ENCODE measurements at places on chromosomes 6 and 20. TPM values are rescaled to one million over a fixed set of nuclear protein-coding genes. Genes with fewer than 3 reads are reported as not detected.

DNA sequence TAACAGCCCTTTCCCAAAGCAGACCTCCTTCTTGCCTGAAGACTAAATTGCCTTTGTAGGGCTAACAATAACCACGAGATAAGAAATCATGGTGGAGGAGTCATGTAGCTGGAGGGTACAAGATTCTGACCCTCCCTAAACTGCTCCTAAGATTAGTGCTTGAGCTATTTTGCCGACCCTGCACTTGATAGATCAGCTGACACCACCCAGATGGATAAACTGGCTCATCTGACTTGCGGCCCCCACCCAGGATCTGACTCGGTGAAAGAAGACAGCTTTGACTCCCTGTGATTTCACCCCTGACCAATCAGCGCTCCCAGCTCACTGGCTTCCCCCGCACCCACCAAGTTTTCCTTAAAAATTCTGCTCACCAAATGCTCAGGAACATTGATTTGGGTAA is 57.6 kb upstream of the UNC93A start:
- H3K36me3 ChIP-seq, result no peaks in the 10 kb centered on the region
- no peaks in the 10 kb centered on the region for H3K4me1 ChIP-seq
- no peaks in the 10 kb centered on the region for H3K27me3 ChIP-seq
- H3K4me3 ChIP-seq, result no peak overlapping the region

- H3K27ac ChIP-seq, result no peak overlapping the region
- no peak for DNase-seq
- H3K36me3 ChIP-seq, result no peaks in the 10 kb centered on the region
- no peaks in the 10 kb centered on the region for H3K27me3 ChIP-seq
- H3K4me1 ChIP-seq, result no peaks in the 10 kb centered on the region
Measured at GRCh38 chr6:92763274-92763584, 656.1 kb downstream of the EPHA7 start.

DNA sequence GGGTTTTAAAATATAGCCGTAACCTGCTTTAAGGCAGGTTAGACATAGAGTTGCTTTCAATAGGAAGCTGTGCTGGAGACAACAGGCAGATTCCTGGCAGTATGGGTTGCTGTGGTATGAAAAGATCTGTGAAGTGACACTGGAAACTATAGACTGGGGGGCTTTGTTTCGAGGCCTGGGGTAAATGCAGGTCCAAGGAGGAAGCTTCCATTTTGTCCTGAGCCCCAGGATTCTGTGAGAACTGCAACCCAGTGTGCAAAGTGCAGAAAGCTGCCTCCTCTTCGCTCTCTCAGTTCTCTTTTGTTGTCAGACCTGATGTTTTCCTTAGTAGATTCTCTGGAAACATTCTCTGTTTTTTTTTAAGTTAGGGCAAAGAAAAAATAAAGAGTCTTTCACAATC is 86.9 kb downstream of the LYRM4 start:
- no peaks in the 10 kb centered on the region for H3K4me1 ChIP-seq
- H3K36me3 ChIP-seq, result no peaks in the 10 kb centered on the region
- no peak overlapping the region for H3K27ac ChIP-seq
- no peak for DNase-seq
- no peaks in the 10 kb centered on the region for H3K27me3 ChIP-seq

The SLC35B2 gene
- total RNA-seq, result 28.0 TPM

The OSBPL2 gene
- 31.6 TPM for total RNA-seq

DNA sequence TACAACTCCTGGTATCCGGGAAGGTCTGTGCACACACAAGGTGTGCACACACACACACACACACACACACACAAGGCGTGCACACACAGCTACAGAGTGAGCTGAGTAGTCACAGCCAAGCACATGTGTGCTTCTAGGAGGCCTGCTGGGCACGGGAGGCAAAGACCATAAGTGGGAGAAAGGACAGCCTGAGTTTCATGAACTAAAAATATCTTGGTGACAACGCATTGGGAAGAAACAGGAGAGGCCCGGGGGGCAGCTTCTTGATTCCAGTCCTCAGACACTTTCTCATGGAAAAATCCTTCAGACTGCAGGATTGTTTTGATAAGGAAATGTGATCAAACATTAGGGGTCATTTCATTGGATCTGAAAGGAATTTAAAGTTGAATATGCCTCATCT is 2.6 kb downstream of the TRAF3IP2 start:
- peak overlapping the region; percentile 92 for H3K27ac ChIP-seq
- H3K4me1 ChIP-seq, result no peaks in the 10 kb centered on the region
- H3K27me3 ChIP-seq, result no peaks in the 10 kb centered on the region
- no peaks in the 10 kb centered on the region for H3K36me3 ChIP-seq
- no peak overlapping the region for H3K4me3 ChIP-seq
- DNase-seq, result no peak

The EEF1A2 gene
- total RNA-seq, result not detected

DNA sequence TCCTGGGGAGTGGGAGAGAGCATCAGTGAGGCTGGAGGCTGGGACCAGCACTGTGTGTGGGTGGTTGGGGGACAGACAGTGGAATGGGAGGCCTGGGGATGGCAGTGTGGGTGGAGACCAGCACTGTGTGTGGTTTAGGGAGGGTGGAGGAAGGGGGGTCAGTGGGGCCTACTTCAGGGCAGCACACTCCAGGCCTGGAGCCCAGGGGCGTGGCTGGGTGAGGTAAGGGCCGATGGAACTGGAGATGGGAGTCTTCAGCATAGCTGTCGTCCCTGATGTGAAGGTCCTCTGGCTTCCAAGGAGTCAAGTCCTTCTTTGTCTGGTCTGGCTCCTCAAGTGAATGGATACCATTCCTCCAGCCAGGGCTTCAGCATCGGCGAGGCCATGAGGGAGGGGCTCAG is 18.6 kb downstream of the KCNK17 start:
- no peak overlapping the region for H3K4me3 ChIP-seq
- no peaks in the 10 kb centered on the region for H3K36me3 ChIP-seq
- H3K4me1 ChIP-seq, result peaks cover 25% of the 10 kb centered on the region

DNA sequence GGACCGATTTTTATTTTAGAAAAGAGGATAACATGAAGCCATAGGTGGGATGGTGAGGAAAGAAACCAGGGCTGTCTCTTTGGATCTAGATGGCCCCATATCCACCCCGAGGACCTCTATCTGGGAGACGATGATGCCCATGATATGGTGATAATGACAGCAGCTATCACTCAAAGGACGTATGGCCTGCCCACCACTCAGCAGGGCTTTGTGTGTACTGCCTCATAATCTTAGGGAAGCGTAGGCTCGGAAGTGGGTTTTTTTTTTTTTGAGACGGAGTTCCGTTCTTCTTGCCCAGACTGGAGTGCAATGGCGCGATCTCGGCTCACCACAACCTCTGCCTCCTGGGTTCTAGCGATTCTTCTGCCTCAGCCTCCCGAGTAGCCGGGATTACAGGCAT is 8.2 kb upstream of the TAF8 start:
- peak overlapping the region; percentile 60 for H3K27ac ChIP-seq
- H3K4me1 ChIP-seq, result peaks cover 45% of the 10 kb centered on the region
- H3K4me3 ChIP-seq, result no peak overlapping the region
- H3K27me3 ChIP-seq, result no peaks in the 10 kb centered on the region
- DNase-seq, result no peak
- no peaks in the 10 kb centered on the region for H3K36me3 ChIP-seq

DNA sequence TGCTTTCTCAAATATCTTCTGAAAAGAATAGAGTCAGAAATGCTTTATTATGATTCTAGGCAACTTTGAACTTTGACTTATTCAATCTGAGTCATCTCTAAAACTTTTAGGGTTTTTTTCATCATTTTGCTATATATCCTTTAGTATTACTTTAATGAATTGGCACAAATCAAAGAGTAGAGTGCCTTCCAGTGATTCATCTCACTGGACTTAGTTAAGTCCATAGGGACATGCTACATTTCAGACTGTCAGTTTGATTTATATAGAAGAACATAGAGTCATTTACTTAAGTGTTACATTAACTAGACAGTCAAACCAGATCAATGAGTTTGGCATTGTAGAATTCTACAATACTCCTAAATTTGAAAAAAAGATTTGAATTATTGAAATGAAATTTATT is 1235.7 kb upstream of the MAP3K7 start:
- no peak overlapping the region for H3K27ac ChIP-seq
- no peaks in the 10 kb centered on the region for H3K36me3 ChIP-seq
- no peaks in the 10 kb centered on the region for H3K4me1 ChIP-seq
- no peak overlapping the region for H3K4me3 ChIP-seq

- H3K27ac ChIP-seq, result no peak overlapping the region
- DNase-seq, result no peak
- no peak overlapping the region for H3K4me3 ChIP-seq
- H3K27me3 ChIP-seq, result no peaks in the 10 kb centered on the region
Measured at GRCh38 chr20:11301699-11302098, 616.0 kb upstream of the BTBD3 start.

- H3K4me3 ChIP-seq, result no peak overlapping the region
- no peak overlapping the region for H3K27ac ChIP-seq
- no peaks in the 10 kb centered on the region for H3K27me3 ChIP-seq
- H3K36me3 ChIP-seq, result no peaks in the 10 kb centered on the region
Measured at GRCh38 chr20:49344975-49345374, 67.1 kb upstream of the ZNFX1 start.

The ENTPD6 gene
- total RNA-seq, result 68.6 TPM

- H3K27me3 ChIP-seq, result no peaks in the 10 kb centered on the region
- DNase-seq, result no peak
- no peak overlapping the region for H3K4me3 ChIP-seq
- peak overlapping the region; percentile 52 for H3K27ac ChIP-seq
- H3K36me3 ChIP-seq, result no peaks in the 10 kb centered on the region
- H3K4me1 ChIP-seq, result peaks cover 3% of the 10 kb centered on the region
Measured at GRCh38 chr6:155980768-155981079, 525.1 kb upstream of the NOX3 start.

- no peaks in the 10 kb centered on the region for H3K27me3 ChIP-seq
- no peak overlapping the region for H3K27ac ChIP-seq
- no peak overlapping the region for H3K4me3 ChIP-seq
- DNase-seq, result no peak
- H3K36me3 ChIP-seq, result no peaks in the 10 kb centered on the region
Measured at GRCh38 chr6:80544976-80545722, 438.7 kb downstream of the BCKDHB start.

DNA sequence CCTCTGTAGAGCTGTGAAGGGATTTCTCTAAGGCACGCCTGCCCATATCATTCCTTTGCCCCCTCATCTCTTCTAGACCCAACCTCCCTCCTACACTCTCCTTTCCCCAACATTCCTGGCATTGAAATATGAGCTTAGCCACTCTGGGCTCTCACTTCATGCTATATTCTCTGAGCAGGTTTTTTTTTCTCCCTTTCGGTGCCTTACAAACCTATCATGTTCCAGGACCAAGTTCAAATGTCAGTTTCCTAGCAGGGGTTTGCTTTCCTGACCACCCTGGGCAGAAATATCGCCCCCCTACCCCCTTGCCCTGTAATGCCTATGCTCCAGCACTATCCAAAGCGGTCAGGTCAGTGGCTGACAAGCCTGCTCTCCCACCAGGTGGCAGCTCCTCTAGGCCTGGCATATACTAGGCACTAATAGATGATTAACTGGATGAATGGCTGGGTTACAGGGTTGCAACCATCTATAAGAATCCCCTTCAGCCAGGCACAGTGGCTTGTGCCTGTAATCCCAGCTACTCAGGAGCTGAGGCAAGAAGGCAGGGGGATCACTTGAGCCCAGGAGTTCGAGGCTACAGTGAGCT is 25.7 kb upstream of the AAR2 start:
- no peak overlapping the region for H3K27ac ChIP-seq
- H3K4me1 ChIP-seq, result no peaks in the 10 kb centered on the region
- no peak for DNase-seq
- no peaks in the 10 kb centered on the region for H3K27me3 ChIP-seq
- no peak overlapping the region for H3K4me3 ChIP-seq

- no peak overlapping the region for H3K27ac ChIP-seq
- DNase-seq, result no peak
- no peaks in the 10 kb centered on the region for H3K36me3 ChIP-seq
- H3K27me3 ChIP-seq, result no peaks in the 10 kb centered on the region
Measured at GRCh38 chr20:1941226-1941625, 46.0 kb downstream of the SIRPA start.

GRCh38 chr20:24987873-24988835 is 4.4 kb downstream of the APMAP start:
- H3K4me1 ChIP-seq, result no peaks in the 10 kb centered on the region
- H3K4me3 ChIP-seq, result no peak overlapping the region
- no peak for DNase-seq
- no peak overlapping the region for H3K27ac ChIP-seq

DNA sequence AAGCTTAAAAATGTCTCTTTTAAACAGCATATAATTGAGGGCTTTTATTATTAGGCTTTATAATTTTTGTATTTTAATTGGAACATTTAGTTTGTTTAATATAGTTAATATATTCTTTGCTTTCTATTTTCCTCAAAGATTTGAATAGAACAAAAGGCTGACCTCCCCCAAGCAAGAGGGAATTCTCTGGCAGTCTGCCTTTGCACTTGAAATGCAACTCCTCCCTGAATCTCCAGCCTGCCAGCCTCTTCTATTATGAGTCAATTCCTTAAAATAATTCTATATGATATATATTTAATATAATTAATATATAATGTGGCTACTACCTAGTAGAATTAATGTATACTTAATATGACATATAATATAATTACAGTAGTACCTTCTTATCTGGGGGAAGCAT is 69.2 kb downstream of the PTPRA start:
- H3K27ac ChIP-seq, result no peak overlapping the region
- no peak overlapping the region for H3K4me3 ChIP-seq
- H3K36me3 ChIP-seq, result no peaks in the 10 kb centered on the region

The HLA-DQA1 gene
- total RNA-seq, result 0.30 TPM

GRCh38 chr6:111591370-111591900 is 14.2 kb downstream of the TRAF3IP2 start:
- H3K36me3 ChIP-seq, result peaks cover under 1% of the 10 kb centered on the region
- no peak overlapping the region for H3K4me3 ChIP-seq
- DNase-seq, result peak; percentile 95
- H3K4me1 ChIP-seq, result peaks cover 42% of the 10 kb centered on the region

The TOMM34 gene
- 13.5 TPM for total RNA-seq

- no peak overlapping the region for H3K27ac ChIP-seq
- no peak for DNase-seq
- H3K4me3 ChIP-seq, result no peak overlapping the region
- H3K27me3 ChIP-seq, result no peaks in the 10 kb centered on the region
- no peaks in the 10 kb centered on the region for H3K4me1 ChIP-seq
Measured at GRCh38 chr20:44666066-44666465, 14.6 kb upstream of the ADA start.

DNA sequence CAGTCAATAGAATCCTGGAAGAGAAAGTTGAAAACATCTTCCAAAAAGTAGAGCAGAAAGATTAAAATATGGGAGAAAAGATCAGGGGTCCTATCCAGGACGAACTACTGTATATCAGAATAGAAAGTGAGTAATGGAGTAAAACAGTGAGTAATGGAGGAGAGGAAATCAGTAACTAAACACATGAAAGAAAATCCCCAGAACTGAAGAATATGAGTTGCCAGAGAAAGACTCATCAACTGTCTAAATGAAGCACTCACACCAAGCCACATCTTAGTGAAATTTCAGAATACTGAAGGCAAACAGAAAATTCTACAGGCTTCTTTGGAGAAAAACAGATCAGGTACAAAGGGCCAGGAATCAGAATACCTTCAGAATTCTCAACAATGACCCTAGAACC is 14.9 kb downstream of the IL17A start:
- H3K36me3 ChIP-seq, result no peaks in the 10 kb centered on the region
- no peaks in the 10 kb centered on the region for H3K27me3 ChIP-seq
- no peak for DNase-seq
- no peaks in the 10 kb centered on the region for H3K4me1 ChIP-seq
- H3K27ac ChIP-seq, result no peak overlapping the region

All from tibial nerve (tissue), 4 donors.